ENCODE measurements at places on chromosomes 4 and X.

GRCh38 chrX:7503251-7503650, 339.7 kb upstream of the VCX start:
- no peak for DNase-seq

- no peak for DNase-seq
These were observed 1139.5 kb downstream of the FAM133A start for GRCh38 chrX:94813541-94813940.

- no peak for DNase-seq
These were observed 41.9 kb upstream of the APLN start for GRCh38 chrX:129696463-129697155.

DNA sequence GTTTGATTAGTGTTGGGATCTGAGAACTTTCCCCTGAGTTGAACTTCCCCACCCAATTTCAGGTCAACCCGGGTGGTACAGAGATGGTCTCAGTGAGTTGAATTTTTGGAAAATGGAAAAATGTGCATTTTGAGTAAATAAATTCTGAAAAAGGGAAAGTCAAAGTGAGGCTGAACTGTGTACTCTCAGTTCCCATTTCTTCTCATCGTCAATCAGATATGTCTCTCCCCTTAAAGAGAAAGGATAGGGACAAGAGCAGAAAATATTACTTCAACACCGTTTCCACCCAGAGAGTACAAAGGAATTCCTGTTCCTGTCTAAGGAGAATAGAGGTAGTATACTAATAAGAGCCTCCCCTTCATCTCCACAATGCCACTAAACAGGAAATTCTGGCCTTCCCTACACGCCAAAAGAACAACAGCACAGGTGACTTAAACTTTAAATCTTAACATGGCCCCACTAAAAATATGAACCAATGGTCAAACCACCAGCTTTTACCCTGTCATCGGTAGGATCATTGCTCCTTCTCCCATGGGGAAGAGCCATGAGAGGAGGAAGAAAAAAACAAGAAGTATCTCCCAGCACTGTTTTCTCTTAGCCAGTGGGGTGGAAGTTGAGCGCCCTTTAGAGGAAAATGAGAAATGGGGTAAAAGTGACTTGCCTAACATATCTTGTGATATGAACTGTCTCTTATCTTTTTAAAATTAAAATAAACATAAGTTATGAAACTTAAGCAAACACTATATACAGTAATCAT, 30.3 kb downstream of the BMP3 start:
- no peak for DNase-seq

DNA sequence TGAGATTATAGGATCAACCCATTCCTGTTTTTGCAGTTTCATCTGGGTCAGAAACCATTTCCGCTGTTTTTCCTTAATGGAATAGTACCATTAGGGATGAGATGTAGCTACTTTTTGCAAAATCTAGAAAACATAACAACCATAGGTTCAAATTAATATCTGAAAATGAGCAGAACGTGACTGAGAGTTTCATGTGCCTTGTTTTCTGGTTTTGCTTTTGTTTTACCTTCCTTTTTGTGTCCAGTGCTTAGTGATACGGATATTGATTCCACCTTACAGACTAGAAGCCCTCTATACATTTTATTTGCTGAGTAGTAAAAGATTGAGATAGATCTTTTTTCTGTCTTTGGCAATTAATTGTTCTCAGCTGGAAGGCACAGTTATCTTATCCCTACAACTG, 46.5 kb downstream of the SNX25 start:
- DNase-seq, result no peak

GRCh38 chrX:63869506-63869905, 84.5 kb upstream of the ARHGEF9 start:
- no peak for DNase-seq

GRCh38 chr4:105192910-105193309, 46.2 kb downstream of the TET2 start:
- DNase-seq, result no peak

GRCh38 chrX:41718481-41719235, 5.3 kb upstream of the GPR82 start:
- DNase-seq, result no peak

GRCh38 chr4:110970642-110971041, 347.8 kb upstream of the PITX2 start:
- peak; percentile 1 for DNase-seq

DNA sequence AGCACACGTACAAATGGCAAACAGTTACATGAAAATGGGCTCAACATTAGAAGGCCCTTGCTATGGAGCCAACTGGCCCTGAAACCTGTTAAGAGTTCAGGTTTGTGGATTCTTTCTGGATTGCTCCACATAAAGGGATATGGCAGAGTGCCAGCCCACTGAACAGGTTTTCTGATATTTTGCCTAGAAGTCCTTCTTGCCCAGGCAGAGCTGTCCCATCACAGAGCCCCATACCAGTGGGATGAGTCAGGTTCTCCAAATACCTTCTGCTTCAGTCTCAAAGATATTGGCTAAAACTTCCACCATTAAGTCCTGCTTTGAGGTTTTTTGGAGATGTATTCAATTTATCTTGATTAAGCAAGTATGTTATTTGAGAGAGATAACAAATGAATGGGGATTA, 146.8 kb upstream of the IL1RAPL2 start:
- DNase-seq, result no peak

DNA sequence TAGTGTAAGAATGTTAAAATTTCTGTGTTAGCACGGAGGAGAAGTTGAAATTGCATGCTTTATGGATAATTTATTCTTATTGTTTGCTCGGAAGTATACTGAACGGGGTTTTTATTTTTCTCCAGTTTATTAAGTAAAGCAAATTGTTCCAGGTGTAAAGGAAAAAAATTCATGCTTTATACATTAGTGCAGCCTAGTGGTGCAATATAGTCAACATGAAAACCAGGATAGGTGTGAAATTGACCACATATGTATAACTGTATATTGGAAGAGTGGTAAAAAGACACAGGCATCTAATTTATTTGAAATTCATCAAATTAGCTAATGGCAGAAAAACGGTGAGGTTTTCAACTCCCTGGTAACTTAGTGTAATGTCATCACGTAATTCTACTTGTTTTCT, 959 bp downstream of the BRS3 start:
- DNase-seq, result no peak
